ENCODE measurements at places on chromosomes 4 and X.

- no peaks in the 10 kb centered on the region for H3K27me3 ChIP-seq
- no peak overlapping the region for H3K4me3 ChIP-seq
- H3K4me1 ChIP-seq: no peaks in the 10 kb centered on the region
- no peak overlapping the region for H3K27ac ChIP-seq
- DNase-seq: no peak
Observed at GRCh38 chrX:55754861-55755294, 37.3 kb downstream of the RRAGB start.

DNA sequence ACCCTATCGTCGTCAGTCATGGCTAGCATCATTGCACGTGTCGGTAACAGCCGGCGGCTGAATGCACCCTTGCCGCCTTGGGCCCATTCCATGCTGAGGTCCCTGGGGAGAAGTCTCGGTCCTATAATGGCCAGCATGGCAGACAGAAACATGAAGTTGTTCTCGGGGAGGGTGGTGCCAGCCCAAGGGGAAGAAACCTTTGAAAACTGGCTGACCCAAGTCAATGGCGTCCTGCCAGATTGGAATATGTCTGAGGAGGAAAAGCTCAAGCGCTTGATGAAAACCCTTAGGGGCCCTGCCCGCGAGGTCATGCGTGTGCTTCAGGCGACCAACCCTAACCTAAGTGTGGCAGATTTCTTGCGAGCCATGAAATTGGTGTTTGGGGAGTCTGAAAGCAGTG is 1.6 kb downstream of the ZCCHC12 start:
- peaks cover 4% of the 10 kb centered on the region for H3K27me3 ChIP-seq
- no peak for DNase-seq
- H3K4me1 ChIP-seq: no peaks in the 10 kb centered on the region
- no peak overlapping the region for H3K27ac ChIP-seq
- H3K4me3 ChIP-seq: no peak overlapping the region
- no peaks in the 10 kb centered on the region for H3K36me3 ChIP-seq

GRCh38 chr4:73244945-73245601 is 13.5 kb downstream of the ANKRD17 start:
- no peak overlapping the region for H3K27ac ChIP-seq
- H3K4me3 ChIP-seq: no peak overlapping the region
- no peaks in the 10 kb centered on the region for H3K36me3 ChIP-seq
- no peaks in the 10 kb centered on the region for H3K27me3 ChIP-seq

- H3K27me3 ChIP-seq: no peaks in the 10 kb centered on the region
- no peaks in the 10 kb centered on the region for H3K36me3 ChIP-seq
- no peak overlapping the region for H3K27ac ChIP-seq
- H3K4me3 ChIP-seq: no peak overlapping the region
- no peak for DNase-seq
- H3K4me1 ChIP-seq: no peaks in the 10 kb centered on the region
Observed at GRCh38 chrX:51834076-51834475, 59.3 kb upstream of the MAGED1 start.

- no peaks in the 10 kb centered on the region for H3K36me3 ChIP-seq
- no peak overlapping the region for H3K4me3 ChIP-seq
- H3K27ac ChIP-seq: no peak overlapping the region
- H3K27me3 ChIP-seq: no peaks in the 10 kb centered on the region
- DNase-seq: no peak
Observed at GRCh38 chr4:88962396-88962795, 94.6 kb downstream of the FAM13A start.

- H3K36me3 ChIP-seq: peaks cover 24% of the 10 kb centered on the region
- DNase-seq: no peak
- no peak overlapping the region for H3K4me3 ChIP-seq
- no peaks in the 10 kb centered on the region for H3K27me3 ChIP-seq
Observed at GRCh38 chr4:87147116-87147515, 73.3 kb downstream of the KLHL8 start.

Data from upper lobe of right lung (tissue), 1 donor.